MG63 (cell line): ENCODE measurements at places on chromosomes 5 and 9.

GRCh38 chr5:136021016-136021405 is 7.8 kb upstream of the TGFBI start:
- DNase-seq, result peak; percentile 49

DNA sequence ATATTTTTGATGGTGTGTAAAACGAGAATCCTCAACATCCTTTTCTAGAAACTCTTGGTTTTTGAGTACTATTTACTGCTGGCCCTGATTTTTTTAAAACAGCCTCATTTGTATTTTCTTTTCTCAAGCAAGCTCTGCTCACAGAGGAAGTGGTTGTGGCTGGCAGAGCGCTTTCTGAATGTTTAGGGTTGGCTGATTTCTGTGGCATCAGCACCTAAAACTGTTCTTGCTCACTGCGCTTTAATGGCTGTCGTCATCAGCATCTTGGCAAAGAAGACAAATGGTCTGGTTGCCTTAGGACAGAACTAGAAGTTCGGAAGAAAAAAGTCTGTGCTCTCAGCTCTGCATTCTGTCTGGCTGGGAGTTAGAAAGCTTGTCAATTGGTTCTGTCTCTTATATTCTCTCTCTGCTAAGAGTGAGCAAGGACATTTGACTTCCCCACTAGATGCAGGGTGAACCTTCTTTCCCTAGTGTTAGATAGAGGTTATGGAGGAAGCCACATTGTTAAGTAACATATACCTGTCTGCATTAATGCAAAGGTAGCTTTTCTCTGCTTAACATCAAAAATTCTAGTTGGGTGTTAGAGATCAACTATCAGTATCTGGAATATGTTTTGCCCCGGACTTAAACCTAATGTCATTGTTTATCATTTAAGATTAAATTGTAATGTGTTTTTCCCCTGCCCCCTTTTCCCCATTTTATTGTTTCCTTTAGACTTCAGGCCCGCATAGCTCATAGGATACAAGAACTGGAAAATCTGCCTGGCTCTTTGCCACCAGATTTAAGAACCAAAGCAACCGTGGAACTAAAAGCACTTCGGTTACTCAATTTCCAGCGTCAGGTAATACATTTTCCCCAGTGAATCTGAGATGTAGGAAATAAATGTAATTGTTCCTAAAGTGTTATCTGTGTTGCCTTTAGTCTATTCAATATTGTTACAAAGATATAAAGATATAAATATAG is 39.0 kb downstream of the SMARCA2 start:
- peak; percentile 71 for DNase-seq

DNA sequence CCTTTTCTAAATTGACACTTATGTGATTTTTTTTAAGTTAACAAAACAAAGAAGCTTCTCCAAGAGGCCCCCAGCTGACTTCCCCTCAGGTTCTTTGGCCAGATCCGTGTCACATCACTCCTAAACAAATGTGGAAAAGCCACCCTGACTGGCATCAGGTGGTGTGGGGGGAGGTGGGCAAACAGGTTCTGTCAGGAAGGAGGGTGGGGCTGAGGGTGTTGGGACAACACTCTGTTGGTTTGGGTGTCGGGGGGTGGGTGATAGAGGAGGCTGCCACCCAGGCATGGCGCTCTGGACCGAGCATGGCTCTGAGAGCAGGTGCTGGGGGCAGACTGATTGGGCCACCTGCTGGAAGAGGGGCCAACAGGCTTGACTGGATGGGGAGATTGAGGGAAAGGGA is 210.9 kb downstream of the HSPA4 start:
- DNase-seq, result no peak

- no peak for DNase-seq
These were observed 49.6 kb upstream of the GFPT2 start for GRCh38 chr5:180402716-180403115.

DNA sequence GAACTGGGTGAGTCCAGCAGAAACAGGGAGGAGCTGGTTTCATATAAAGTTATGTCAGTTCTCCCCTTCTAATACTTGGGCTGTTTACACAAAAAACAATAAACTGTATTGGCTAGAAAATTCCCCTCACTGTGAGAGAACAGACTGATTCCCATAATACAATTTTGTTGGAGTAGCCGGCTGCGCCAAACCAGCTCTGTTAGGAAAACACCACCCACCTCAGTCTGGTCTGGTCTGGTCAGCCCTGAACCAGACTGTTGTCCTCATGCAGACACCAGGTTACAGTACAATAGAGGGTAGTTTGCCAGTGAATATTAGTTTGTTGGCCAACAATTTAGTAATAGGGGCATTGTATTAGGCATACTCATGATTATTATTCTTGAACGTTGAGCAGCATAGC is 356.4 kb downstream of the EFNA5 start:
- DNase-seq, result peak; percentile 59
